ENCODE measurements at places on chromosomes 1 and 21.

DNA sequence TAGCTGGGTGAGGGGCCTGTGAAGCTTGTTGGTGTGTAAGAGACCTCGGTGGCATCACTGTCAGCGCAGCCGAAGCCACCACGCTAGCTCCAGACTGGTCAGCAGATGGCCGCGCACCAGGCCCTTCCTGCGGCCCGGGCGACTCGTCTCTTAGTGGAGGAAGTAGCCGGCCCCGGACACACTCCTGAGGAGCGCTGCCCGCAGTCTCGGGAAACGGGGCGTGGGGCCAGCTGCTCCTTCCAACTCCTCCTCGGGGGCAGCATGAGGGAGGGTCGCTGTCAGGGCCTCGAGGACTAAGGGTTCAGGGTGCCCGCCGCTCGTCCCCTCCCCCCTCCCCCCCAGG lies 20.4 kb downstream of the H3-3A start:
- DNase-seq: peak; percentile 59
- H3K4me3 ChIP-seq: peak overlapping the region; percentile 78
- H3K27ac ChIP-seq: no peak overlapping the region
- H3K4me1 ChIP-seq: no peaks in the 10 kb centered on the region
- no peaks in the 10 kb centered on the region for H3K27me3 ChIP-seq

- H3K4me3 ChIP-seq: no peak overlapping the region
- no peaks in the 10 kb centered on the region for H3K27me3 ChIP-seq
- H3K27ac ChIP-seq: no peak overlapping the region
Measured at GRCh38 chr1:40389871-40390560, 16.5 kb downstream of the SMAP2 start.

GRCh38 chr1:156439777-156440183 lies 60.8 kb downstream of the MEF2D start:
- DNase-seq: no peak
- H3K27me3 ChIP-seq: peaks cover 50% of the 10 kb centered on the region
- no peak overlapping the region for H3K4me3 ChIP-seq
- no peaks in the 10 kb centered on the region for H3K36me3 ChIP-seq
- H3K27ac ChIP-seq: no peak overlapping the region

GRCh38 chr1:71179997-71180396 lies 99.2 kb upstream of the ZRANB2 start:
- H3K4me1 ChIP-seq: no peaks in the 10 kb centered on the region
- no peak overlapping the region for H3K4me3 ChIP-seq
- no peaks in the 10 kb centered on the region for H3K27me3 ChIP-seq
- H3K36me3 ChIP-seq: no peaks in the 10 kb centered on the region
- no peak for DNase-seq

- no peaks in the 10 kb centered on the region for H3K27me3 ChIP-seq
- H3K4me1 ChIP-seq: no peaks in the 10 kb centered on the region
- no peaks in the 10 kb centered on the region for H3K36me3 ChIP-seq
- H3K27ac ChIP-seq: no peak overlapping the region
Measured at GRCh38 chr1:113021430-113022085, 51.4 kb upstream of the LRIG2 start.

- no peak overlapping the region for H3K27ac ChIP-seq
- peaks cover 6% of the 10 kb centered on the region for H3K4me1 ChIP-seq
- no peaks in the 10 kb centered on the region for H3K27me3 ChIP-seq
Measured at GRCh38 chr1:114346480-114347029, 164.4 kb downstream of the TRIM33 start.

GRCh38 chr1:240998441-240999015 lies 358.5 kb downstream of the RGS7 start:
- no peaks in the 10 kb centered on the region for H3K4me1 ChIP-seq
- no peaks in the 10 kb centered on the region for H3K27me3 ChIP-seq
- H3K4me3 ChIP-seq: no peak overlapping the region
- no peak for DNase-seq
- H3K36me3 ChIP-seq: no peaks in the 10 kb centered on the region

DNA sequence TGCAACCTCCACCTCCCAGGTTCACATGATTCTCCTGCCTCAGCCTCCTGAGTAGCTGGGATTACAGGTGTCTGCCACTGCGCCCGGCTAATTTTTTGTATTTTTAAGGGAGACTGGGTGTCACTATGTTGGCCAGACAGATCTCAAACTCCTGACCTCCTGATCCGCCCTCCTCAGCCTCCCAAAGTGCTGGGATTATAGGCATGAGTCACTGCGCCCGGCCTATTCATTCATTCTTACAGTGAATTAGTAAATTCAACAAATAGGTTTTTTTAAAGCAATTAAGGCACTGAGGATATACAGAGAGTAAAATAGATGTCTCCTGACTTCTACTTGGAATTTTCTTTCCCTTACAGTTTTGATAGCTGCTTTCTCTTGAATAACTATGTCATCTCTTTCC lies 43.5 kb downstream of the CDC42 start:
- H3K4me1 ChIP-seq: no peaks in the 10 kb centered on the region
- no peak for DNase-seq
- no peak overlapping the region for H3K27ac ChIP-seq
- peaks cover 17% of the 10 kb centered on the region for H3K36me3 ChIP-seq

GRCh38 chr1:67059346-67059745 lies 5.4 kb upstream of the SLC35D1 start:
- no peaks in the 10 kb centered on the region for H3K27me3 ChIP-seq
- H3K4me1 ChIP-seq: no peaks in the 10 kb centered on the region
- H3K4me3 ChIP-seq: no peak overlapping the region
- peak; percentile 42 for DNase-seq
- H3K27ac ChIP-seq: no peak overlapping the region

DNA sequence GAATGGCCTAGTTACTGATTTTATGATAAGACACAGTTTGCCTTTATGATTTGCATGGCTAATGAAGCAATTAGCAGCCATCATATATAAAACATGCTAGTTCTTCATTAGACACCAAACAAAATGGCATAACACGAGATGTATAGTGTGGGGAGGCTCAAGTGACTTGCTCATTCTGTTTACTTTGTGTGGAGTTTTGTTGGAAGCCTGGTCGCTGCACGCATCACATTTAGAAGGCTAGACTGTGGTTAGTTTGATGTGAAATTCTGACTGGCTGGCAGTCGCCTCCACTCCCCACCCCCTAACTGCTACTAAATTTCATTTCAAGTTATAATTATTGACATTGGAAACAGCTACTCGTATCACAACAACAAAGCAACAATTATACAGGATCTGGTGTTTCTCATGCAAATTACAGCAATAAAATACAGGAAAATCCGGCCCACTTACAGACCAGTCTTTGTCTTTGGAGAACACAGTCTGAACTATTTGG lies 356.1 kb downstream of the LMO4 start:
- no peaks in the 10 kb centered on the region for H3K4me1 ChIP-seq
- H3K27me3 ChIP-seq: no peaks in the 10 kb centered on the region
- no peaks in the 10 kb centered on the region for H3K36me3 ChIP-seq
- no peak overlapping the region for H3K4me3 ChIP-seq
- DNase-seq: no peak
- no peak overlapping the region for H3K27ac ChIP-seq

GRCh38 chr1:198523182-198523950 lies 17.1 kb downstream of the ATP6V1G3 start:
- H3K27me3 ChIP-seq: no peaks in the 10 kb centered on the region
- H3K4me1 ChIP-seq: no peaks in the 10 kb centered on the region
- no peak overlapping the region for H3K27ac ChIP-seq
- DNase-seq: no peak
- no peak overlapping the region for H3K4me3 ChIP-seq

GRCh38 chr1:186842547-186842946 lies 13.8 kb downstream of the PLA2G4A start:
- no peaks in the 10 kb centered on the region for H3K27me3 ChIP-seq
- H3K36me3 ChIP-seq: no peaks in the 10 kb centered on the region
- H3K4me1 ChIP-seq: peaks cover 4% of the 10 kb centered on the region
- H3K4me3 ChIP-seq: no peak overlapping the region
- no peak overlapping the region for H3K27ac ChIP-seq
- DNase-seq: no peak

GRCh38 chr1:185526344-185527307 lies 207.6 kb upstream of the HMCN1 start:
- H3K27me3 ChIP-seq: no peaks in the 10 kb centered on the region
- H3K4me3 ChIP-seq: no peak overlapping the region
- H3K27ac ChIP-seq: no peak overlapping the region

DNA sequence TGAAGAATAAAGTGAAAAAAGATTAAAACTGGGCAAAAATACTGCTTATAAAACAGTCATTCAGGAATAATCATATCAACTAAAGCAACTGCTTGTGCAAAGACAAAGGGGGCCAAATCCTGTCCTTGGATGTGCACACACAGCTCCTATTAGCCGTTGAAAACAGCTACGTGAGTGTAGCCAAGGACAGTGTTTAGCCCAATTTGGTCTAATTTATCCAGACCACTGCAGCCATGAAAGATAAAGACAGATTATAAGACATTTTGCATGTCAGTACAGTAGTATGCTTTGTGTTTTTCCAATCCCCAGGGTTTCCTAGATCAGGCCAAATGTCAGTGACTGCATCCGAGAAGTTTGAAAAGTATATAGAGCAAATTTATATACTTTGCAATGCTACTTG lies 146.3 kb upstream of the PKN2 start:
- no peaks in the 10 kb centered on the region for H3K27me3 ChIP-seq
- H3K36me3 ChIP-seq: no peaks in the 10 kb centered on the region
- no peak overlapping the region for H3K4me3 ChIP-seq
- H3K27ac ChIP-seq: no peak overlapping the region
- H3K4me1 ChIP-seq: no peaks in the 10 kb centered on the region

GRCh38 chr1:7383671-7384520 lies 387.2 kb upstream of the VAMP3 start:
- H3K27ac ChIP-seq: no peak overlapping the region
- no peaks in the 10 kb centered on the region for H3K36me3 ChIP-seq
- no peak for DNase-seq
- H3K27me3 ChIP-seq: no peaks in the 10 kb centered on the region

- no peaks in the 10 kb centered on the region for H3K27me3 ChIP-seq
- no peaks in the 10 kb centered on the region for H3K4me1 ChIP-seq
- no peak overlapping the region for H3K27ac ChIP-seq
- no peaks in the 10 kb centered on the region for H3K36me3 ChIP-seq
- no peak overlapping the region for H3K4me3 ChIP-seq
- no peak for DNase-seq
Measured at GRCh38 chr1:102640872-102641271, 467.4 kb downstream of the COL11A1 start.

DNA sequence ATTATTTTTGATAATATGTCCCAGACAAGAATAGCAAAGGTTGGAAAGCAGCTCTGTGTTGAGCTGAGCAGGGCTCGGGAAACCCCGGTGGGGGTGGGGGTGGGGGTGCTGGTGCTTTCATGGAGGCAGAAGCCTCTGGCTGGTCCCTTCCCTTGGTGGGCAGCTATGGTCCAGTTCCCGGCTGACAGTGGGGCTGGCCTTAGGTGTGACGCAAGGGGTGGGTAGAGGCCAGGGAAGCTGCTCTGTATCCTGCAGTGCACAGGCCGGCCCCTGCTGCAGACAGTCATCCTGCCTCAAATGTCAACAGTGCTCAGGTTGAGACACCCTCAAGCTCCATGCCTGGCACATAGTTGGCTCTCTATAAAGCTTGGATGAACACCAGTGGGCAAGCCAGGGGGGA lies 8.9 kb downstream of the ACTL8 start:
- no peaks in the 10 kb centered on the region for H3K36me3 ChIP-seq
- no peak overlapping the region for H3K4me3 ChIP-seq
- no peaks in the 10 kb centered on the region for H3K27me3 ChIP-seq
- DNase-seq: no peak

Measured in trophoblast cell (in vitro differentiated cells and primary cell).